Astrocyte (in vitro differentiated cells and primary cell): ENCODE measurements at places on chromosomes 13 and 19.
A peak's percentile ranks its signal among the peaks of the same experiment; 100 is the strongest.

DNA sequence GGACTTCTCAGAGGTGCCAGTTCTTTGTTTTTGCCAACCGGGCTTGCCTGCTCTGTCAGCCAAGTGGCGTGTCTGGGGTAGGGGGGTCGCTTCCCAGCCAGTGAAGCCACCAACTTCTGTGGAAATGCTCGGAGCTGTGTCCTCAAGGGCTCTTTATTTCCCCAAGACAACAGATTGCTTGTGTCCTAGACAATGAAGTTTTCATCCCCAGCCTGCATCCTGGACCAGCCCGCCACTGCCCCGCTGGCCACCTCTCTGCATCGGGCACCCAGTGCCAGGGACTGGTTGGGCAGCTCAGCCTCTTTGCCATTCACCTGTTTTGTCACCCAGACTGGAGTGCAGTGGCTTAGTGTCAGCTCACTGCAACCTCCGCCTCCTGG lies 3.7 kb downstream of the RAB11B start:
- DNase-seq: no peak

- DNase-seq: no peak
Measured at GRCh38 chr13:97376981-97377380, 57.0 kb upstream of the RAP2A start.

DNA sequence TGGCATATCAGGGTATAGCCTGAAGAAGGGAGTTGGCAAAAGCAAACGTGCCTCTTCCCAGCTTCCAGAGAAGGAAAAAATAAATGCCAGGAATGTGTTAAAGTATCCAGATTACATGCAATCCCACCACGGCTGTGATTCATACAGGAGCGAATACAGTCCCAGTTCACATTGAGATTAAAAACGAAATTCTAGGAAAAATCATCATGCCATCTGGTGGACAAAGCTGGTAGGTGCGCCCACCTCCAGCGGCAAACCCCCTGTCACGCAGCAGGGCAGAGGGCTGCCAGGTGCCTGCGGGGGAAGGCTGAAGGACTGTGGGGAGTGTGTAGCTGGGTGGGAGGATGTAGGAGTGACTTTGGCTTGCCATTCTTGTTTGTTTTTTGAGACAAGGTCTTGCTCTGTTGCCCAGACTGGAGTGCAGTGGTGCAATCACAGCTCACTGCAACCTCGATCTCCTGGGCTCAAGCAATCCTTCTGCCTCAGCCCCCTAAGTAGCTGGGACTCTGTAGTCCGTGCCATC lies 6.4 kb upstream of the DMWD start:
- DNase-seq: peak; percentile 69

GRCh38 chr19:48680436-48681126 lies 7.8 kb upstream of the NTN5 start:
- no peak for DNase-seq

DNA sequence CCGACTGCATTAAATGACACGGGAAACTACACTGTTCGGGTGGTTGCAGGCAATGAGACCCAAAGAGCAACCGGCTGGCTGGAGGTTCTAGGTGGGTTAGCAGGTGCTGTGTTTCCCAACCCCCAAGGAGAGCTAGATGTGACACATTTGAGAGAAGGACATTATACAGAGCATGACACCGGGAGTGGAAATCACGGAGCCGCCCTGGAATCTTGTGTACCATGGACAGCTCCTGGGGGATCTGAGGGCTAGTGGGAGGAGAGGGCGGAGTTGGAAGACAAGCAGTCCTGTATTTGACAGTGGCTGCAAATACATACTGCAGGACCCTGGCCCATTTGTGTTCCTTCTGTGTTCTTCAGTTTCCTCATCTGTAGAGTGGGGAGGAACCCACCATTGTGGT lies 2.3 kb downstream of the CEACAM18 start:
- no peak for DNase-seq

GRCh38 chr13:62512194-62513141 lies 1096.8 kb upstream of the PCDH20 start:
- DNase-seq: no peak

GRCh38 chr13:98768522-98768921 lies 16.1 kb upstream of the SLC15A1 start:
- no peak for DNase-seq

DNA sequence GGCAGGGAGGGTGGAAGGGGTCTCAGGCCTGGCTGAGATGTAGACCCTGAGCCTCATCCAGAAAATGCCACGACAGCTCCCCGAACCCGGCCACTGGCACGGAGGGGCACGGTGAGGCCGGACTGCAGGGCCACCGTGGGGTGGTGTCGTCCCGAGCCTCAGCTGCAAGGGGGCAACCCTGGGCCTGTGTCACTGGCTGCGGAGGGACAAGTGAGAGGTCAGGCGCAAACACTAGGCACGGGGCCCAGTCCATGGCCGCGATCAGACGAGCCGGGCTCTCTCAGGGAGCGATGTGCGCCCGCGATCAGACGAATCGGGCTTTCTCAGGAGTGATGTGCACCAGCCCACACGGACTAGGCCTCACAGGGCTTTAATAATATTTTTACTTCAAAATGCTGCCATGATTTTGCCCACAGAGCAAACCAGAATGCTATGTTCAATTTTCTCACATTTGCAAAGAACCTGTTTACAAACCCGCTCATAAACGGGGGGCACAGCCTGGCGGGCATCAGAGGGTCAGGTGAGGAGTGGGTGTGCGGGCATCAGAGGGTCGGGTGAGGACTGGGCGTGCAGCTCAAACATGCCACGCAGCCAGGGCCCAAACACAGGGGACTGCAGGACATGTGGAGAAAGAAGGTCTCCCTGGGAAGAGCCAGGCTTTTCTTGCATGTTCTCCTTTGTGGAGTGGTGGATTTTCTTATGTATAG lies 42.6 kb upstream of the C13orf46 start:
- DNase-seq: no peak

DNA sequence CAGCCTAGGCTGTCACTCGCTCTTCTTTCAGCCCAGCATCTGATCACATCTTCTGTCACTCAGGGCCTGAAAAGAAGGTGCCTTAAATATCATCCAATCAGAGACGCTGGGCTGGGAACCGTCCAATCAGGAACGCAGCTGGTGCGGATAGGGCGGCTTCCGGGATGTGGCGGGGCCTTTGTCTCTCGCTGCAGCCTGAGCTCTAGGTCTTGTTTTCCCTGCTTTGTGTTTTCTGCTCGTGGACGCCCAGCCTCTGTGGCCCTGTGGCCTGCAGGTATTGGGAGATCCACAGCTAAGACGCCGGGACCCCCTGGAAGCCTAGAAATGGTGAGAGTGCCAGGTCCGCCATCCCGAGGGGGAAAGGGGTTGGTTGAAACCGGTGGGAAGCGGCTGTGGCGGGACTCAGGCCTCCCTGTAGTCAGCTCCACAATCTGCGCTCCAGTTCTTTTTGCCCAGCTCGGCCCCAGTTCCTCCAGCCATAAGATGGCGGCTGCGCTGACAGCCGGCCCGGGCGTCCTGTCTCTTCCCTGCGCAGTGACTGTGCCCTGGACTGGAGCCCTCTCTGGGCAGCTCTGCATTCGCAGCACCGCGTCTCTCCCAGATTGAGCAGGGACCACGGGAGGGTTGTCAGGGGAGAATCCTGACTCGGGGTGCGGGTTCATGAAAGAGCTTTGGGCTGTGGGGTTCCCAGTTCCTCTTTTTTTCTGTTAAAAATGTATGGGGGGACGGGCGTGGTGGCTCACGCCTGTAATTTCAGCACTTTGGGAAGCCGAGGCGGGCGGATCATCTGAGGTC lies at the start of gene ZNF85:
Gene ZNF85, plus strand, starts transcription at position 175 of the 795 bp plus-strand sequence. Its CDS starts 150 bp downstream, at position 325.
- peak; percentile 87 for DNase-seq

DNA sequence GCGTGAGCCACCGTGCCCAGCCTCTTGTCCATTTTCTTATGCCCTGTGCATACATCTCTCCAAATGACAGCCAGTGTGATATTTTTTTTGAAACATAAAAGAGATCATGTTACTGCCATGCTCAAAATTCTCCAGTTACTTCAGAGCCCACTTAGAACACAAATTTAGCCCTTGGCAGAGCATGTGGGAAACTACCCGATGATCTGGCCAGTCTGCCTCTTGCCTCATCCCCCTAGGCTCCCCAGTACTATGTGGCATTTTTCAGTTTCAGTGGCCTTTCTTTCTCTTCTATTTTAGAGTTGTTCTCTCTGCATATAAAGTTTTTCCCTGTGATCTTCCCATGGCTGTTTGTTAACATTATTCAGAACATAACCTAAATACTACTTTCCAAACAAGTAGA lies 323.0 kb downstream of the GPC5 start:
- no peak for DNase-seq

DNA sequence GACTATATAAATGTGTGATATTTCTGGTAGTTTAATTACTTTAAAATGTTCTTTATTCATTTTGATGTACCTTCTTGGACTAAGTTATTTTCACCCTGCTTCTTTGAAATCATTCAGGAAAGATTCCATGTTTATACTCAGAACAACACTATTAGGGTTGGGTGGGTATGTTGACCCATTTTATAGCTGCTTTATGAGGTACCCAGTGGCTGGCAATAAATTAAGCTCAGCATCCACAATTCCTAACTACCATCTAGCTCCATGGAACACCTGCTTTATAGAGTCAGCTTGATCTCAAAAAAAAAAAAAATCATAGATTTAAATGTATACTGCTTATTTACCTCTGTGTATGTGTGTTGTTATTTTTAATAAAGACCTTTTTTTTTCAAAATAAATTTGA lies 78.9 kb upstream of the ZNF91 start:
- DNase-seq: no peak

- no peak for DNase-seq
Measured at GRCh38 chr13:50198508-50198907, 183.3 kb downstream of the KCNRG start.

GRCh38 chr19:7515645-7516151 lies at the start of gene ZNF358:
TSS of gene ZNF358 (plus strand) at chr19:7516103. CDS start at chr19:7519243, 3,140 bp downstream.
- peak; percentile 42 for DNase-seq

- DNase-seq: no peak
Measured at GRCh38 chr19:390386-391206, 18.4 kb downstream of the C2CD4C start.

DNA sequence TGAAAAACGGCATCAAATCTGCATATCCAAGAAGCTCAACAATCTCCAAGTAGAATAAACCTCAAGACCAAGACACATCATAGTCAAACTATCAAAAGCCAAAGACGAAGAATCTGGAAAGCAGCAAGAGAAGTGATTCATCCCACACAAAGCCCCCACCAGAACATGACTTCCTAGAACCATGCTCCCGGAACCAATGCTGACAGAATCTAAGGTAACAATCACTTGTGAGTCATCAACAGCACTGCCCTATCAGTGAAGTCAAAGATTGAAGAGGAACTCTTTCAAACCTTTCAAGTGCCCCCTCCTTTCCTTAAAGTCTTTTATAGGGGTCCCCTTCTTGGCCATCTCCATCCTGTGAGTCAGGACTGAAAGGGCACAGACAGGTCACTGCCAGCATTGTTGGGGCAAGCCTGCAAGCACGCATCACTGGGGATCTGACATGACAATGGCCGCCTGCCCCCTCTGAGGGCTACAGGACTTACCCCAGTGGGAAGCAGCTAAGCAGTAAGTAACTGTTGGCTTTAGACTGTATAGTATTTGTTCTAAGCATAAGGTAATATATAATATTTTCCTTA lies at the start of gene CCDC70:
Gene CCDC70, plus strand, starts transcription at position 247 of the 578 bp plus-strand sequence. CDS start 3,443 bp downstream, outside the sequence.
- DNase-seq: peak; percentile 59

DNA sequence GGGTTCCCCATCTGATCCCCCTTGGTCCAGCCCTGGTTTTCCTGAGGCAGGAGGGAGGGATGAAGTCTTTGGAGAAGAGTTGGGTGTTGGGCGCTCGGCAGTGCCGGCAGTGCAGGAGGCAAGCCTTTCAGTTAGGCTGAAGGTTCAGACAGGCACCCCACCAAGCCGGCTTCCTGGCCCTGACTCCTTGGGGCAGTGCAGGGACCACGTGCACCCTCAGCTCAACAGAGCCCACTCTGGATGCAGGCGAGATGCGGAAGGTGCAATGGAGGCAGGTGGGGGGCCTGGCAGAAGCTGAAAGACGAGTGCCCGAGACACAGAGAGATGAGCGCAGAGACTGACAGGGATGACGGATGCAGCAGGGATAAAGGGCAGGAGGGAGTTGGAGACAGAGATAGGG lies 11.1 kb downstream of the MAMSTR start:
- no peak for DNase-seq

- no peak for DNase-seq
Measured at GRCh38 chr19:9962623-9963290, 26.4 kb upstream of the OLFM2 start.

- DNase-seq: no peak
Measured at GRCh38 chr19:35732540-35733179, 9.6 kb downstream of the IGFLR1 start.

- no peak for DNase-seq
Measured at GRCh38 chr19:40277356-40278059, 7.6 kb downstream of the AKT2 start.

GRCh38 chr19:16462757-16463250 lies 9.0 kb downstream of the EPS15L1 start:
- peak; percentile 18 for DNase-seq

- DNase-seq: no peak
Measured at GRCh38 chr13:40637643-40638042, 28.8 kb downstream of the FOXO1 start.

- no peak for DNase-seq
Measured at GRCh38 chr13:49064476-49064875, 88.8 kb downstream of the FNDC3A start.

GRCh38 chr13:99894840-99895443 lies 76.6 kb downstream of the ZIC5 start:
- DNase-seq: no peak

- peak; percentile 89 for DNase-seq
Measured at GRCh38 chr13:99655351-99656091, 154.2 kb downstream of the TM9SF2 start.

- DNase-seq: no peak
Measured at GRCh38 chr19:6020972-6021805, 43.2 kb upstream of the RANBP3 start.

DNA sequence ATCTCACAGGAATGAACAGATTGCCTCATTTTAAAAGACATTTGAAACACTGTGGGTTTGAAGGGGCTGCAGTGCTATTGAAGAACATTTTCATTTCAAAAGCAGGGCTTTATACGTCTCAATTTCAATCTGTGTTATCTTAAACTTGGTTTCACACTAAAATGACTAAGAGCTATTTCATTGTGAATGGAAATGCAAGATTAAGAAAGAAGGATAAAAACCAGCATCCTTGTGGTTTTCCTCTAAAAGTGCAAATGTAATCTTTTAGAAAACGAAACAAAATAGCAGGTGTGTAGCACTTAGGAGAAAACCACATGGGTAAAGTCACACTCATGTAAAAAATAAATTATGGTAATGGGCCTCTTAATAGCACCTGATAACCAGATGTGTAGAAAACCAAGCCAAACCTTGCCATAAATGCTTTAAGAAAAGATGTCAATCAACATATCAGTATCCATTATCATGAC lies 397.7 kb downstream of the GPC6 start:
- peak; percentile 75 for DNase-seq

DNA sequence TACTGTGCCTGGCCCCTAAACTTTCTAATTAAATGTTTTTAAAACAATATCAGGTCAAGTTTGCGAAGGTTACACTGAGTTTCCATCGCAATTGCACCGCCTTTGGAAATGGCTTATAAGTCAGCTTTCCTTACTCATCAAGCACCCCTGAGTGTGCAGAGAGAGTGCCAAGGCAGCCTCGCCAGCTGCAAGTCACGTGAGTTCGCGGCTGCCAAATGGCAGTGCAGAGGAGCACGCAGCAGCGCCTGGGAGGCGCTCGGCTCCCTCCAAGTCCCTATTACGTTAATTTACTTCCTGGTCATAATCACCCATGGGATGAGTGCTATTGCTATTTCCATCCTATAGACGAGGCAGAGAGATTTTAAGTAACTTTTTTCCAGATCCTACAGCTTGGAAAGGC lies 319.6 kb downstream of the TEX29 start:
- DNase-seq: no peak
